Stimulated activated CD4-positive, alpha-beta T cell treated with anti-CD3 and anti-CD28 coated beads, Interleukin-1b, Interleukin-23, amount 100 ng/mL, for 1 hour (primary cell): ENCODE measurements at places on chromosomes 5 and 9.

DNA sequence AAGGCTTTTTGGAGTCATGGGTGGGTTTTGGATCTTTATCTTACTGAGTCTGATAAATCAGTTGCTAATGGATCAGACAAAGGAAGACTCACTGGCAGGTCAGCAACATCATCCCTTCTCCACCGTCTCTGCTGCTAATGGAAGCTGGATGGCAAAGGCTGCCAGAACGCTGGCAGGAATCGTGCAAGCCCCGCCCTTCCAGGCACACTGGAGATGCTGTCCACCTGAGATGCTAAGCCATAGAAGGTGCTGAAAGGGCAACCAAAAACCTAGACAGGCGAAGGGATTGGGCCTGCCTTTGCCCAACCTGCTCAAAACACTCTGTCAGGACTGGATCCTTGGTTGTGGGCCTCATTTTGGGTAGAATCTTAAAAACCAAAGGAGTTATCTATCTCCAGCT, 139.5 kb upstream of the FSTL4 start:
- DNase-seq: no peak

DNA sequence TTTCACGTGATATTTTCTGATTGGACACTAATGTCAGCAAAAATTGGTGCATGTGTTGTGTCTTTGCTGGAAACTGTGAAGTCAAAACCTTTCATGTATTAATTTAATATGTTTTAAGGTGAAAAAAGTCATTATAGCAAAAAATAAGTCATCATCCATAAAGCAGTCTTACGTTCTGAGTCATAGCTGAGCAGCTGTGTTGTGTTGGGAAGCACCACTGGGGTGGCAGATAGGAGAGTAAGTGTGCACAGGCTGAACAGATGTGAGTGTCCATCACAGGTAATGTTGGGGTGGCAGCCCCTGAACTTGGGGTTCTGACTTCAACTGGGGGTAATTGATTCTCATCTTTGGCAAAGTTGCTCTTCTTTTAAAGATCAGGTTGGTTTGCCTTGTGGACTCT, 156.8 kb downstream of the NXNL2 start:
- DNase-seq: no peak

DNA sequence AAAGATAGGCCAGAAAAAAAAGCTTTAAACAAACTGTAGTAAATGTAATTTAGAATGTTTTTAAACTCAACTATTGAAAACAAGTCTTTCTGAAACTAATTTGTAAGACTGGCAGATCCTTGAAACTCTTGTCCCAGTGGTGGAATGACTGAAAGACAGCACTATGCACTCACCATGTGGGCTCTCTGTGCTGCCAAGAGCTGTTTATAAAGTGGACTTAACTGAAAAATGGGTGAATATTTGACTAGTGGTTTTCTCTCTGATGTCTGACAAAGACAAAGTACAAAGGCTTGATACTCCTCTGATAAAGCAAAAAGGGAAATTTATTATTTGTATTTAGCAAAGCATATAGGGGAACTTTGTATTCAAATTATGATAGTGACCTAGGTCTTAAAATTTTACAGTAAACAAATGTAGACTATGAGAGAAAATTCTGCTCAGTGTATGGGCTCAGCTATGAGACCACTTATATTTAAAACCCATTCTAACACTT, 635.4 kb downstream of the NR2F1-AS1 start:
- DNase-seq: no peak

GRCh38 chr9:98801561-98801960, 5.2 kb upstream of the ANKS6 start:
- no peak for DNase-seq

- no peak for DNase-seq
These were observed 301.2 kb downstream of the DTWD2 start for GRCh38 chr5:118687100-118687499.

DNA sequence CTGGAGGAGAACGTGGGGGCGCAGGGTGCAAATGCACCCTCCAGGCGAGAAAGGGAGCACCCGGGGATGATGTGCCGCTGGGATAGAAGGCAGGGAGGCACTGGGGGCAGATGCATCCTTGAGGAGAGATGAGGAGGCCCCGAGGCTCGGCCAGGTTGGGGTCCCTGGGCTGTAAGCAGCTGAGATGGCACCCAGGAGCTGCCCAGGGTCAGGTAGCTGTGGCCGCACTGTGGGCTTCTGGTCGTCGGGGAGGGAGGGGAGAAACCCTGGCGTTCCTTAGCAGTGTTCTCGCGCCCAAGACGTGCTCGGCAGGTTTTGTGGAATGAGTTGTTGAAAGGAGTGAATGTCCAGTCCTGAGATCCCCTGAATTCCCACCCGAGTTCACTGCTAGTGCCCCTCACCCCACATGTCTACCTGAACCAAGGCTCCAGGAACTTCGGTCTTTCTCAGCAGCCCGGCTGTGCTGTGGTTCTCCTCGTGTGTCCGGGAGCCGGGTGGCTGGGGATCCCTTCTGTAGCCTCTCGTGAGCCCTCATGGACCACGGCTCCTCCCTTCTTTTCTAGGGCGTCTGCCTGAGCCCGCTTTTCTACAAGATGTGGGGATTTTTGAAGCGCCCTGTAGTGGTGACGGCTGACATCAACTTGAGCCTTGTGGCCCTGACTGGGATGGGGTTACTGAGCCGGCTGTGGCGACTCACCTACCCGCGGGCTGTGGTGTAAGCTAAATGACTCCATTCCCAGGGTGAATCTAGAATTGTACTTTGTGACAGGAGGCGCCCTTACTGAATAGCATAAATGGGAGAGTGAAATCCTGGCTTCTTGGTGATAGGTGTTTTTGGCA, 1.1 kb downstream of the POMT1 start:
- no peak for DNase-seq

DNA sequence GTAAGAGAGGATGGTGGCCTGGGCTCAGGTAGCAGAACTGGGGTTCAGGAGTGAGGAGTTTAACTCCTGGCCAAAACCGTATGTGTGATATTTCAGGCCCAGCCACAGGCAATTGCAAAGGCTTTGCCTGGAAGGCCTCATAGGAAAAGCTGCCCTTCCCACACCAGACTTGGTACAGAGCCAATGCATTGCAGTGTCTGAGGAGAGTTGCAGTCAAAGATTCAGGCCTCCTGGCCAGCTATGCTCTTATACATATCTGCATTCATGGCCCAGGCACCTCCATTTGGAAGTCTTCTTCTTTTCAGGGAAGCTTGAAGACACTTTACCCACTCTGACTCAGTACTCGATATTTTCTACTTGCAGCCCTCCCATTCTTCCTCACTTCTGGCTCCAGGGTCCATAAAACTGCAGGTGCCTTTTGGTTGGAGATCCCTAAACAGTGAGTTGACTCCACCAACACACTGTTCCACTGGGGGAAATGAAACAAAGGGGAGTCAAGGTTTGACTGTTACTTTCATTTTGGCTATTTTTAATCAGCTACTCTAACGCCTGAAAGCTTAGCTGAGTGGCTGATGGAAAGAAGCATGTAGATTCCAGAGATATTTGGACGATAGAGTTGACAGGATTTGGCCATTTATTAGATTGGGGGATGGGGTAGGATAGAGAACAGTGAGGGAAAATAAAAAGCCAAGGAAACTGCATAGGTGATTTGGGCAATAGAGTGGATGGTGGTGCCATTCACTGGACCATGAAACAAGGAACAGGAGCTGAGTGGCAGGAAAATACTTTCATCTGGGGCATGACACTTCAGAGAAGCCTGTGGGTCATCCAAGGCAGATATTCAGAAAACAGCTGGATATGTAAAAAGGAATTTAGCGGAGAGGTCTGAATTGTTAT, 30.6 kb upstream of the IL33 start:
- no peak for DNase-seq

GRCh38 chr5:31235381-31235780, 41.9 kb downstream of the CDH6 start:
- no peak for DNase-seq

DNA sequence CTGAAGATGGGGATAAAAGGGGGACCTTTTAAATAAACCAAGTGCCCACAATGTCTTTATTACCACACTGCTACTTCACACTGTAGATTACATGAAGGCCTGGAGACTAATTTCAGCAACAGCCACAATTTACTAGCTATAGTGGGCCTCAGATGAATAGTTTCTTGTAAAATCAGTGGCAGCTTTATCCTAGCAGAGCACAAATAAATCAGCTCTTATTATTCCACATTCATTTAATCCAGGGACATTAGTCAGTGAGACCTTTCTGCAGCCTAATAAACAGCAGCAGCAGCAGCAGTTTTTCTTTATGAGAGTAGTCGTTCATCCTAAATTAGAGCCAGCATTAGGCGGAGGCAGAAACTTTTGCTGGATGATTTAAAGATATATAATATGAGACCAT, 542.3 kb downstream of the PSAT1 start:
- no peak for DNase-seq

DNA sequence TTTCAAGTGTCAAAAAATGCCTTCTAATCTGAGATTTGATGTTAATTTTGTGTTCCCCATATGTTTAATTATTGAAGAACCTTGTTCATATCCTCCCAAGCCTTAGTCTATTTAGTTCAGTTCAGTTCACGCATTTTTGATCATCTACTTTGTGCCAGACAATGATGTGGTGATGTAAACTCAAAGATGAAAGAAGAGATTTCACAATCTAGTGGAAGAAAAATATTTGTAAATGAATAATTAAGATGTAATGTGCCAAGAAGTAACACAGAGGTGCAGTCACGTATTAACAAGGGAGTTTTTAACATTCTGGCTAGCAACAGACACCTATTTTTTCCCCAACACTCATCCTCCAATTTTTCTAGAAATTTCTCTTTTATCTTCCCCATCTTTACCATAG, 22.1 kb upstream of the KIF2A start:
- DNase-seq: no peak

- DNase-seq: peak; percentile 66
These were observed 10.0 kb upstream of the ARAP3 start for GRCh38 chr5:141691867-141692532.

GRCh38 chr9:98083566-98084183, 27.1 kb downstream of the NANS start:
- DNase-seq: no peak

DNA sequence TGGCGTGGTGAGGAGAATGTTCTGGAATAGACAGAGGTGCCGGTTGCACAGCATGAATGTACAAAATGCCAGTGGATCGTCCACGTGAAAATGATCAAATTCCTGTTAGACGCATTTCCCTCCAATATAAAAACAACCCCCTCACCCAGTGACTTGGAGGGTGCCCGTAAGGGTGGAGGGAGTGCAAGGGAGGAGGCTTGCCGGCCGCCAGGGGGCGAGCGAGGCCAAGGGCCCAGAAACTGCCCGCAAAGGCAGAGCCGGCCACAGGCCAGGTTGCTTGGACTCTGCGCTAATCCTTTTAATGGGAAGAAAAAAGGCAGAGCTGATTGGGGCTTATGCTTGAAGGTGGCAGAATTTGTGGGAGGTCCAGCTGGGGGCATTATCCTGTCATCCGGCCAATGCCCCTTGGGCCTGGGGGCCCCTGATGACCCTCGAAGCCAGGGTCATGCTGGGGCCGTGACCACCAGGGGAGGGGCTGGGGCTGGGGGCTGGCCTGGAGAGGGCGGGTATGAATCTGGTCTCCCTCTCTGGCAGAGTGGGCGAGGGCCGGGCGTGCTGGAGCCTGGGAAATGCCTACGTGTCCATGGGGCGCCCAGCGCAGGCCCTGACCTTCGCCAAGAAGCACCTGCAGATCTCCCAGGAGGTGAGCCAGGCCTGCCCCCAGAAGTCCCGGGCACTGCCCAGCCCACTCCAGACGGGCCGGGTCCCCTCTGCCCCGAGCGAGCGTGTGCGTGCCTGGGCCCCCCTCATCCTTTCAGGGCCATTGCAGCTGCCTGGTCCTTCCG, 12.0 kb downstream of the GPSM1 start:
- DNase-seq: no peak

DNA sequence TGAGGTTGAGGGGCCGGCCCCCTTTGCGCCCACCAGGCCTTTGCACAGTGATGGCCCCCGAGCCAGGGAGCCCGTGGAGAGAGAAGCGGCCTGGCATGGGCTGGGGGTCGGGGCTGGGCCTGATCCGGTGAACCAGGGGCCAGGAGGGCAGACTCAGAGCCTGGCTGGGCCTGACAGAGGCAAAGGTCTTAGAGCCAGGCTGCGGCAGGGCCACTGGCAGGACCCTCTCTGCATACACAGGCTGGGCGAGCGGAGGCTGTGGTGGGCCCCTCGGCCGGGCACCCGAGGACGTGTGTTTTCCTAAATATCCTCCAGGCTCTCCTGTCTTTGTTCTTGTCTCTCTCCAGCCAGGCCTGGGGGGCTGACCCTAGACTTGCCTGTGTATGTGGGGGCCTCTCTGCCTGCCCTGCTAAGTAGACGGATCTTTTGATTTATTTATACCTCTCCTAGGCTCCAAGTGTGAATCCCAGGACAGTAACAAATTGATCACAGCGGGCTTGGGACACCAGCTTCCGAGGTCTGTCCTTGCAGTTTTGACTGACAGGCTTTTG, 933 bp downstream of the NEK6 start:
- DNase-seq: no peak

DNA sequence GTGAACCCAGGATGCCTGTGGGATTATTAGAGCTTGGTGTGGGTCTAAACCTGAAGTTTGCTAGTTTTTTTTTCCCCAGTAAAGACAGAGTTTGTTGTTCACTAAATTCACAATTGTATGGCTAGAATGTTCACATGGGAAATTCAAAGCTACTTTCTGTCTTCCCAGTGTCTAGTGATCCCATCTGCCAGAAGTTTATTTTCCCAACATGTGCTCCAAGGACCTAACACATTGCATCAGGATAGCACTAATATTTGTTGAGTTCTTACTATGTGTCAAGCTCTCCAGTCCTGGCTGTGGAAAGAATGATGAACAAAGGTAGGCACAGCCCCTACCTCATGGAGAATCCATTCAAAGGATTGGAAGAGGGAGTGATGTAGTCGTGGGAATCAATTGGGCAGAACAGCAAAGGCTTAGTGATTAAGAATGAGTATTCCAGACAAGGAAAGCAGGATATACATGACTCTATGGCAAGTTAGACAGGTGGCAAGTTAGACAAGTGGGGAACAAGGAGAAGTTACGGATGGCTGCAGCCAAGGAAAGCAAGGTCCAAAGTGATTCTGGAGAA, 521.5 kb upstream of the WWC1 start:
- no peak for DNase-seq

- DNase-seq: no peak
These were observed 18.3 kb upstream of the ORM1 start for GRCh38 chr9:114304416-114305188.

- no peak for DNase-seq
These were observed 352.4 kb upstream of the ACTBL2 start for GRCh38 chr5:57834829-57835608.

DNA sequence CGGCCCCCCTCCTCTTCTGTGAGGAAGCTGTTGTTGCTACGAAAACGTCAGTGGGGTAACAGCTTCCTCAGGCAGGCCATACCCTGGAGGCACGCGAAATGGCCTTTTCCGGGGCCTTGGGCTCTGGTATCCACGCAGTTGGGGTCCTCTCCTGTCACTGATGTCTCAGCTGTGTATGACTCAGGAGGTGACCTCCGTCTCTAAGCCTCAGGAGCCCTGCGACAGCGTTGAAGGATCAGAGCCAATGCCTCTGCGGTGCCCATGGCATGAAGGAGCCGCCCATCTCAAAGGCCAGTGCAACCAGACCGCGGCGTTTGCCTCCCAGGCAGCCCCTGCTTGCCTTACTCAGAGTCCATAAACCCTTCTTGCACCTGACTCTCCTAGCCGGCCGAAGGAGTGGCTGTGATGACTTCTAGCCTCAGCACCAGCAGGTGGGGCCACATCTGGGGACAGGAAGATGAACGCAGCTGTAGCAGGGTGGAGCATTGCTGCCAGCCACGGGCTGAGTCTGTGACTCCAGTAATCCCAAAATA, 1.0 kb upstream of the MXD3 start:
- DNase-seq: no peak

- no peak for DNase-seq
These were observed 9.0 kb upstream of the FAT2 start for GRCh38 chr5:151600069-151600665.
